Stimulated activated CD8-positive, alpha-beta memory T cell treated with anti-CD3 and anti-CD28 coated beads, Interleukin-15, amount 100 ng/mL, for 1 hour (primary cell): ENCODE measurements at places on chromosomes 2 and 18.

- DNase-seq, result no peak
Observed at GRCh38 chr18:13283746-13284145, 65.2 kb downstream of the LDLRAD4 start.

DNA sequence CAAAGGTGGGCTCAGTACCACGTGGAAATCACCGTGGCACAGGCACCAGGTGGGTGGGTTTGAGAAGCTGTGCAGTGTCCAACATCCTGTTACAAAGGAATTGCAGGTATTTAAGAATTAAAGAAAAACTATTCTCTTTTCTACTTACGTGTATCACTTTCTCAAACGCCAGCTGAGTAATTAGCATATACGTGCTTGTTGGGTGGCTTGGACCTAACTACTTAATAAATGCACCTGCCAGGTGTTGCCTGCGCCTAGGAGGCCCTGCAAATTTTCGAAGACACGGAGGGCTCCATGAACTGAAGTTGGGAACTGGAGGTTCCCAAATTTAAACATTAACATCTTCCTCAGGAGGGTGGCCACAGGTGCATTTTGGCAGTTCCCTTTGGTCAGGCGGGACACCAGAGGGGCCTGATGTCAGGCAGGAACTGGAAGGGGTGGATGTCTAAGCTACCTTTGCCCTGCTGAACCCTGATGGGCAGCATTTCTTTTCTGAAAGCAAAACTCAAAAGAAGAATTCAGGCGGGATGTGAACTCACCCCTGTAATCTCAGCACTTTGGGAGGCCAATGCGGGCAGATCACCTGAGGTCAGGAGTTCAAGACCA is 84.8 kb downstream of the HS6ST1 start:
- no peak for DNase-seq

- DNase-seq, result peak; percentile 57
Observed at GRCh38 chr2:43136876-43137275, 89.5 kb downstream of the ZFP36L2 start.

- DNase-seq, result no peak
Observed at GRCh38 chr18:5431836-5432575, 111.8 kb downstream of the EPB41L3 start.

- DNase-seq, result no peak
Observed at GRCh38 chr2:18592372-18592771, 3.0 kb upstream of the NT5C1B start.

DNA sequence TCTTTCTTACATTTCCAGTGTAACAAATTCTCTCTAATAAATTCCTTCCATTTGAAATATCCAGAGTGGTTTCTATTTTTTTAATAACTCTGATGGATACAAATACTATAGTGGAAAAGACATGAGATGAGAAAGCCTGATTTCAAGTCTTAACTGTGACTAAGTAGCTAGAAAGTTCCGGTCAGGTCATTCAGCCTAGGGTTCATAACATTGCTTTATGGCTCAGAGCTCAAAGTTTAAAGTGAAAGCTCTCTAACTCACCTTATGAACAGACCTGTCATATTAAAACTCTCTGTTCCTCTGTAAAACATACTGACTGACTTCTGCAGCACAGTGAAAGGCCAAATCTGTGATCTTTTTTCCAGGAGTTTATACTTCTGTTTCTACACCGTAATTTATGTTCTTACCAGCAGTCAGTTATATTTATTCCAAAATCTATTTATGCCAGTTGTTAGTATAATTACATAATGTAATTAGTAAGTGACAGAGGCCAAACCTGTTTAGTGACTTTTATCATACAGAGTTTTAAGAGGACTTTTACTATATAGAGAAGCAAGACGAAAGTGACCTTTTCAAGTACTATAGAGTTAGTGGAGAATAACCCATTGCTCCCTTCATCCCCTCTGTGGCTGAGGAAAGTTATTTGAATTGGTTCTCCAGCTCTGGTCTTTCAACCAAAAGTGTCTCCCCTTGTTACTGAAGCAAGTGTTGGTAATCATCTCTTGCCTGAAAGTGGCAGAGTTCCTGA is 118.8 kb upstream of the PDE1A start:
- no peak for DNase-seq

DNA sequence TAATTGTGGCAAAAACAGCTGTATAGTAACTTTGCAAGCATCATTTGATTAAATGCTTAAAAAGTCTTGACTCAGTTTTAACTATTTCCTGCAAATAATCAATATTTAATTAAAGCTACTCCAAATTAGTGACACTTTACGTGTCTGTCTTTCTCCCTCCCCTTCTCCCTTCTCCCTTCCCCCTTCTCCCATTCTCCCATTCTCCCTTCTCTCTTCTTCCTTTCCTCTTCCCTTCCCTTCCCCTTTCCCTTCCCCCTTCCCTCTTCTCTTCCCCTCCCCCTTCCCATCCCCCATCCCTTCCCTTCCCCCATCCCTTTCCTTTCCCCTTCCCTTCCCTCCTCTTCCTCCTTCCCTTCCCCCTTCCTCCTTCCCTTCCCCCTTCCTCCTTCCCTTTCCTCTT is 76.9 kb downstream of the MSH2 start:
- no peak for DNase-seq

- no peak for DNase-seq
Observed at GRCh38 chr18:23209031-23209430, 73.7 kb downstream of the CABLES1 start.

DNA sequence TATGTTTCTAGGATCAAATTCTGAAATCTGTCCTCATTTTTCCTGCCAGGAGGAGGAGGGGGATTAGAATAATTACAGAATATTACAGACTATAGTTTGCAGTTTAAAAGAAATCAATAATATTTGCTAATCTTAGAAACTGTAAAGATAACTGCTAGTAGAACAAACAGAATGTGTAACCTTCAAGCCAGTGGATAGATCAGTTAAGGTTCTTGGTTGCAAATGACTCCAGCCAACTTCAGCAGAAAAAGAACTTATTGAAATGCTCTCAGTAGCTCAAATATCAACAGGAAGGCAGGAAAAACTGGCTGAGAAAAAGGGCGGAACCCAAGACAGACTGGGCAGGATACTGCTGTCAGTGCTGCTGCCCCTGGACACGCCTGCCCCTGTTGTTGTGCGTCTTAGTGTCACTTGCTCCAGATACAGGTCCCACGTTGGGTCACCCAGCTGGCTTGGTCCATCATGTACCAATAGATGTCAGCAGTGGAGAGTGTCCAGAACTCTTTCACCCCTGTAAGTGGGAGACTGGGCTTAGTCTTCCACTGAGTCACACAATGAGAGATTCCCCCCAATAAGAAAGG is 10.2 kb downstream of the NMUR1 start:
- DNase-seq, result no peak

GRCh38 chr2:84539729-84540128 is 23.4 kb downstream of the DNAH6 start:
- no peak for DNase-seq

GRCh38 chr2:239209783-239210182 is 191.0 kb downstream of the HDAC4 start:
- DNase-seq, result no peak

DNA sequence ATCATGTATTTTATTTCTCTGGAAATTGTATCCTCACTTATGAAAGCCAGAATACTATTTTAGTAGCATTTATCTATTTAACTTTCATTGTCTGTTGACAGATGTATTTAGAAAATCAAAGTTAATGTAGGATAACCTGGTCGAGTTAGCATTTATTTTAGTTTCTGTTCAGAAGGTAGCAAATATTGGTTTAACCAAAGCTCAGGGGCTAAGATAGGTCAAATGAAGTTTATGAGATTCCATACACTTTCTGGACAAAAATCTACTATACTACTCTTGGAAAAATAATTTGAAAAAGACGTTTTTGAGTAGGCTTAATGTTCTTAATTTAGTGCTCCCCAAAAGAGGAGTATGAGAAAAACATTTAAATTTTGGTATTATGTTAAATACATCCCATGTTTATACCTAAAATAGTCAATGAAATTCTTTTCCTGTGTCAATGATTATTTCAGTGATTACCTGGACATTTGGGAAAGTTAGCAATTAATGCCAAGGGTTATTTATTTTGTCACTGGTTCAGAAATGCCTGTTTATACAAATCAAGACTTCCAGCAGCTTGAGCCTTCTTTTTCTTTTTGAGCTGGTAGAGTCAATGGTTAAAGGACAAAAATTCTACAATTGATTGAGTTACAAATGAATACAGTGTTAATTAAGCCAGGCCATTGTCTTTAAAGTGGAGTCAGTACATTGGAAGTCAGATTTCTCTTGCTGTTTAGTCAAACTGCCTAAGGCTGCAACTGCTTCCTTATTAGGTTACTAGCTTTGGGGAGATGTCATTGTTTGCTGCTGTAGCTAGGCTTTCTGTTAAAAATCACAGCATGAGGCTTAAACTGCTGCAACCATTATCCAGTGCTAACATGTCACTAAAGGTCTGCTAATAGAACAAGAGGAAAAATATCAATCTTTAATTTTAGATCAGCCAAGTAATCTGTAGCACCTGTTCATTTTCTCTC is 182.3 kb downstream of the CAMKMT start:
- no peak for DNase-seq

- DNase-seq, result no peak
Observed at GRCh38 chr2:236988690-236989624, 96.7 kb upstream of the COPS8 start.

DNA sequence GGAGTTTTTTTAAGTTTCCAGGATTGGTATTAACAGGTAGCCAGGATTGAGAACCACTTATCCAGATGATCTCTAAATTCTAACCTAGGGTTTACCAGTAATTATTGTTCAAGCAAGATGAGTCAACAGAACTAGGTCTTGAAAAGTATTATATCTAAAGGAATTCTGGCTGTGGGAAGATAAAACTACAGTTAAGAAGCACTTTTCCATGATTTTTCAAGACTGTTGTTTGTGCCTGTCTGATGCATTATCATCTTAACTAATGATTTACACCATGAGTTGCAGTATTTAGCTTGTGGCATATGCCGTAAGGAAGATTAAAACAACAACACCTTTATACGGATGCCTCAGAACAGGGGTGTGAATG is 142.2 kb upstream of the CCDC68 start:
- no peak for DNase-seq

DNA sequence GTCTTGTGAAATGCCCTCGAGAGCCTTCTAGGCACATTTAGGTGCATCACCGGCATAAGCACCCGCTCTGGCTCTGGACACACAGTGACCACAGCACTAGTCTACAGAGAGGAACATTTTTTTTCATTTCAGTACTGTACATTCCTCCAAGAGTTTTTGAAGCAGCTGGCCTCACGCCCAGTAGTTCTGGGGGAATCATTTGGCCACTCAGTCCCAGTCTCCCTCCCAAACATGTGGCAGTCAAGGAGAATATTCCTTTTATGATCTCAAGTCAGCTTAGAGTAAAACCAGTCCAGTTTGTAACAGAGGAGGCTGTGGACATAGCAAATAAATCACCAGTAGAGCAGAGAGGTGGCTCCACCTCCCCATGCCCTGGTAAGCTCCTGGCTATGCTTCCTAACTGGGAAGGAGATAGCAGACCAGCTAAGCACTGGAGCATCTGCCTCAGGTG is 48.1 kb downstream of the KCNE4 start:
- no peak for DNase-seq

DNA sequence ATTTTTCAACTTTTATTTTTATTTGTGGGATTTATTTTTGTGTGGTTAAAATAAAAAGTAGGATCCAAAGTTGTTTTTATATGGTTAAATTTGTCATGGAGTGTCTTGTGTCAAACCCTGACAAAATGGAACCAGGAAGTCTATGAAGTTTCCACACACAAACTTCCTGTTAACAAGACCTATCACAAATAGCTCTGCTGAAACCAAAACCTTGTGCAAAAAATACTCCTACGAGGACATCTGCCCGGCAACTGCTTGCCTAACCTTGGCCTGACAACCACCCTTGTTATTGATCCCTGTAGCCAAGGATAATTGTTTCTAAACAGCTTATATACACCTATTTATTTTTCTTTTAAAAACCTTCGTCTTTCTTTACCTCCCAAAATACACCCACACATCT is 389.6 kb downstream of the TRIB2 start:
- no peak for DNase-seq

- no peak for DNase-seq
Observed at GRCh38 chr2:166609183-166609959, 115.3 kb upstream of the SCN7A start.

DNA sequence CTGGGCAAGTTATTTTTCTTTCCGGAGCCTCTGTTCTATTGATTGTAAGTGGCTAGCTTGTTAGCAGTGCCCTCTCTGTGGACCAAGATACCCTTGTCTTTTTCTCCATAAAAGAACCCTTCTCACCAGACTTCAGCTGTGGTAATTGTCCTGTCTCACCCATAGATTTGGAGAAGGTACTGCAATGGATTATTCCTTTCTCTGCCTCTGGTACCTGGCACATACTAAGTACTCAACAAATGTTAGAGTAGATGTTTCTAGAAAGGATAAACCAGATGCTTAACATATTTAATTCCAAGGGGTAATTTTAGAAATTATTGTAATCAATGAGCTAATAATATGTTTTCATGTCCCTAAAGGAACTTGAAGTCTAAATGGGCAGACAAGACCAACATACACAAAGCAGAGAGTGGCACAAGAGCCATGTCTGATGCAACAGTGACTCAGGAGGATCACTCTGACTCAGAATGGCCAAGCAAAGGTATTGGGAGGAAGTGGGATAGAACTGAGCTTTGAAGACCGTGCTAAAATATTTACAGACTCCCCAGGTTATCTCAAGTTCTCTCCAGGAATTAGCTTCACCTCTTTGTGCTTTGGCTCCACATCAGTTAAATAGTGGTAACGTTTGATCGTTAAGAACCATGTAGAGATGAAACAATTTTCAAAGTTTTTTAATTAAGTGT is 129.7 kb upstream of the OSR1 start:
- no peak for DNase-seq

DNA sequence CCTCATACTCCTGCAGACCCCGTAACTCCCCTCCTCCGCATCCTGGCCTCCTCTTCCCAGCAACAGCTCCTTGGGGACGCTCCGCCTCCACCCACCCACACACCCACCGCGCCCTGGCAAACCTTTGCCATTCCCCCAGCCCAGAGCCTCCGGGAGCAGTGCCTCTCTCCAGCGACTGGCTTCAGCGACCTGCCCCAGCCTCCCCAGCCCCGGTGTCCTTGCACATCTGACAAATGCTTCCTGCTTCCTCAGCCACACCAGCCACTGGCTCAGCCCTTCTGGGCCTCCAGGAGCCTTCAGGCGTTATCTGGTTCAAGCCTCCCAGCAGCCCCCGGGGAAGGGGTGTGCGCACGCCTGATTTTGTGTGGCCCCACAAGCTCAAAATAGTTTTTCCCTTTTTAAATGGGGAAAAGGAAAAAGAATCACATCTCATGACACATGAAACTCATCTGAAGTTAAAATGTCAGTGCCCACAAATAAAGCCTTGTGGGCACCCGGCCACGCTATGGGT is 14.2 kb downstream of the ESPNL start:
- DNase-seq, result no peak

- DNase-seq, result no peak
Observed at GRCh38 chr2:241620419-241620769, 16.6 kb downstream of the THAP4 start.

GRCh38 chr2:28293416-28293815 is 99.2 kb upstream of the FOSL2 start:
- no peak for DNase-seq
